ENCODE measurements at places on chromosomes 7 and 10.

DNA sequence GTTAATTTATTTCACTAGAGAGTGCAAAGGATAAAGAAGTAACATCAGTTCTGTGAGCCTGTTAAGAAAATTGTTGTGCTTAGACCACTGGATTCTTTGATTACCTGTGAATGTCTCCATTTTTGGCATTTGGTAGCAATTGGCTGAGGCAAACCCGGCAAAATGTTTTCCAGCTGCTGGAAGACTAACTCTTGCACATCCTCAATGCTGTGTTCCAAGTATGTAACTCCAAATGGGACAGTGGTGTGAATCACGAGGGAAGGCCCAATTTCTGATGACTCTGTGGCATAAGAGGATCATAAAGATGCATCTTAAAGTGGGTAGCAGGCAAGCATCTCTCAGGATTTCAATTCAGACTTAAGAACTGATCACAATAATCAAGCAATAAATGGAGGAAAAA, 268.8 kb downstream of the RNLS start:
- DNase-seq: no peak

- no peak for DNase-seq
These were observed 659.8 kb upstream of the FOXK1 start for GRCh38 chr7:4022265-4022664.

GRCh38 chr7:37993060-37993501, 72.6 kb downstream of the EPDR1 start:
- DNase-seq: no peak

DNA sequence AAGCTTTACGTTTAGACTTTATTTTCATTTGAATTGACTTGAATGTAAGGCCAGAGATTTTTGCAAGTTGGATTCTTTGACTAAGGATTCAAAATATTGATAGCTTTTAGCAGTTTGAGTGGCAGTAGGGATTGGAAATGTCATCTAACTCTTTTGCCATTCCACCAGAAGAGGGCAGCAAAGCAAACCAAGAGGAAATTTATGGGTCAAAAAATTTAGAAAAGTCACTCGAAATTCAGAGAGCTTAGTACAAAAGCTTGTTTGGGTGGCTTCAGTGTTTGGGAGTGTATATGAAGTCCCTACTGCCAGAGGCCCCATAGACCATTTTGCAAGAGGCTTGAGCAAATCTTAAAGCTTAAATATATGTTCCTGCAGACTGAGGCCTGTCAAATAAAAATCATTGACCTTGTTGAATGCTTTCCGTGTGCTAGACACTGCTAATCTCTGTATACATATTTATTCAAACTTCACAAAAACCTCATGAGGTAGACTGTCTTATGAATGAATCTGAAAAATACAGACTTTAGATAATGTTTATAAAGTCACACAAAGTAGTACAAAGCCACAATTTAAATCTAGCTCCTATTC, 44.6 kb upstream of the RSBN1L start:
- DNase-seq: no peak

GRCh38 chr7:37942934-37943610, 22.6 kb downstream of the EPDR1 start:
- no peak for DNase-seq

DNA sequence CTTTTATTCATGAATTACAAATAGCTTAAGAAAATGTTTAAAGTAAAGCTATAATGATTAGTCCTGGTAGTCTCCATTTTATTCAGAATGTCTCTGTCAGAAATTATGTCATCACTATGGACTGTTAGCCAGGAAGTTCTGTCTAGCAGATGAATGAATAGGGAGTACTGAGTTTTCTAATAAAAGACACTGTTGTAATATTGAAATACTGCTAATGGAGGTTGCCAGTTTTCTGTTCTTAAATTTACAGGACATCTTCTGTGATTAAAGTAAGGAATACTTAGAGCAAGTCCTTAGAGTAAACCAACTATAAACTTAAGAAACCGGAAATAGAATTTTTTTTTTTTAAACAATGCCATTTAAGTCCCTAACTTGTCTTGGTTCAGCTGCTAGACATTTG, 309.8 kb downstream of the ADK start:
- no peak for DNase-seq

DNA sequence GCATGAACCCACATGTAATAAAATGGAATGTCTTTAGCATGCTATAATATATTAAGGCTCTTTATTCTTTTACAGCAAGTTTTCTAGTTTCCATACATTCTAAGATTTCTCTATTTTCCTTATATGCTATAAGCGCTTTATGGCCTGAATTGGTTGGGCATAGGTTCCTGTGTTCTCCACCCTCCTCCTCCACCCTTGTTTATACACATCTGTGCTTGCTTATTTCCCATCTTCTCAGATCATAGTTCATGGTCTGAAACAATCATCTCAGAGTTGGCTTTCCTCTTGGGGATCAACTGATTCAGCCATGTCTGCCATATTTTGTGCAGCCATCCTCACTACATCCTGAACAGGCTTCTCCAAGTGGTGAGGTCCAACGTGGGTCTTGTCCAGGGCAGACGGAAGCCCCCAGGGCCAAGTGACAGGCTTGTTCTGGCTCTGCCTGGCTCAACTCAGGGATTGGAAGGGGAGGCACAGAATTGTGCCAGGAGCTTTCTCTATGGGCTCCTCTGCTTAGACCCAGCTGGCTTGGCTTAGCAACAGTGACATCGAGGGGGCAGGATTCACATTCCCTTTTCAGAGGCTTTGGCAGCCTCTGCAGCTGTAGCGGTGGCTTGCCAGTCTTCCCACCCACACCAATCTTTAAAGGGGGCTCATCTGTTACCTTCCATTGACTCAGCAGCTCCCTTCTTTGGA, 327.3 kb downstream of the PTEN start:
- no peak for DNase-seq

GRCh38 chr10:22230158-22230833, 12.5 kb upstream of the EBLN1 start:
- peak; percentile 5 for DNase-seq

GRCh38 chr7:11638011-11638774, 193.8 kb downstream of the THSD7A start:
- no peak for DNase-seq

GRCh38 chr10:77533887-77534278, 103.7 kb downstream of the KCNMA1 start:
- DNase-seq: no peak

- no peak for DNase-seq
These were observed 16.5 kb downstream of the SLK start for GRCh38 chr10:103983367-103983911.

DNA sequence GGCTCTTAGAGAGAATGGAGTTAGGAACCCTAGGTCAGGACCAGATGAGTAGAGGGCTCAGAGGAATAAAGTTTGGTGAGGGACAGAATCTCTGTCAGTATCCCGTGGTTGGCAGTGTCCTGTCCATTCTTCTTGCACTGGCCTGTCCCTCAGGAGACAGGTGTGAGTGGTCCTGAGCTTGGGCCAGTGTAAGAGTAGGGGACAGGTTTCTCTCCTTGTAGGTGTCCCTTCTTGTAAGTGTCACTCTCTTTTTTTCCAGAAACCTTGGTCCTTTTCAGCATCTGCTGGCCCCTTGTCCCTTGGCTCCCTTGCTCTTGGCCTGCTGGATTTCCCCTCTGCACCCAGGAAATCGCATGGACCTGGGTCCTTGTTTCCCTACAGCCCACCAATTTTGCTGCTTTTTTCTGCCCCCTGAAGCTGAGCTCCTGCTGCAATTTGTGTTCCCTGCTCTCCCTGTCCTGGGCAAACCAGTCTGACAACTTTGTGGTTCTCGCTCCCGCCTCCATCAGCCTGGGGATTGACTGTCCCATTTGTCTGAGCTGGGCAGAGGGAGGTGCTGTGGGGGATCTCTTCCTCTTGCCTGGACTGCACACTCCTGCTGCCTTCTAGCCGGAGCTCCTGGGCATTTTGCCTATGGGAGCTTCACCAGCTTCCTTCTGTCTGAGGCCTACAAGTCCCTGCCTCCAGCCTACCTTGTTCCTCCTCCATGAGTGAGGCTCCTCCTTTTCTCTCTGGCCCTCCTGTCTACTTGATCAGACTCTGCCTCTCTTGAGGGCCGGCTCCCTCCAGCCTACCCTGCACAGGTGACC, 6.5 kb downstream of the TSPAN14 start:
- DNase-seq: no peak

- DNase-seq: no peak
These were observed 286.6 kb downstream of the ELMO1 start for GRCh38 chr7:37162106-37162505.

GRCh38 chr10:21533467-21534279, at the start of gene MLLT10:
Gene MLLT10 (plus strand): TSS chr10:21534232. CDS start chr10:21534645, 413 bp downstream.
- DNase-seq: peak; percentile 85

DNA sequence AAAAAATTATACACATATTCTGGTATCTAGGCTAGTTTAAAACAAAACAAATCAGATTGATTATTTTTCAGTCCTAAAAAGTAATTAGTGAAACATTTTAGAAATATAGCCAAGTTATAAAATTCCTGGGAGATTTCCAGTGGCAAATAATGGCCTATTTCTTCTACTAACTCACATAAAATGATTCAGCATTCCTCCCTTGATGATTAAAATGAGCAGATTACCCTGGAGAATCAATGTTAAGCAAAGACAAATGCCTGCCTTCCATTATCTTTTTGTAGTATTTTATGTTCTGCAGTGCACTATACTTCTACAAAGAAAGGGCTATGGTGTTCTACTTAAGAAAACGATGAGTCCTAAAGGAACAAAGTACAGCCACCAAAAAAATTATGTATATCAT, 53.6 kb downstream of the PARD3 start:
- DNase-seq: no peak

GRCh38 chr10:114632869-114633715, 25.0 kb downstream of the ABLIM1 start:
- DNase-seq: no peak

GRCh38 chr10:112286837-112287818, 3.9 kb downstream of the TECTB start:
- DNase-seq: no peak

GRCh38 chr7:25846722-25847121, 305.3 kb upstream of the NFE2L3 start:
- DNase-seq: no peak

- no peak for DNase-seq
These were observed 69.6 kb upstream of the RAB11FIP2 start for GRCh38 chr10:118116362-118116714.

GRCh38 chr7:100893318-100893895, 2.3 kb downstream of the ACHE start:
- no peak for DNase-seq

- DNase-seq: no peak
These were observed 96.9 kb downstream of the KIAA1217 start for GRCh38 chr10:24305551-24306506.

GRCh38 chr7:111025006-111025405, 65.9 kb upstream of the LRRN3 start:
- peak; percentile 22 for DNase-seq

DNA sequence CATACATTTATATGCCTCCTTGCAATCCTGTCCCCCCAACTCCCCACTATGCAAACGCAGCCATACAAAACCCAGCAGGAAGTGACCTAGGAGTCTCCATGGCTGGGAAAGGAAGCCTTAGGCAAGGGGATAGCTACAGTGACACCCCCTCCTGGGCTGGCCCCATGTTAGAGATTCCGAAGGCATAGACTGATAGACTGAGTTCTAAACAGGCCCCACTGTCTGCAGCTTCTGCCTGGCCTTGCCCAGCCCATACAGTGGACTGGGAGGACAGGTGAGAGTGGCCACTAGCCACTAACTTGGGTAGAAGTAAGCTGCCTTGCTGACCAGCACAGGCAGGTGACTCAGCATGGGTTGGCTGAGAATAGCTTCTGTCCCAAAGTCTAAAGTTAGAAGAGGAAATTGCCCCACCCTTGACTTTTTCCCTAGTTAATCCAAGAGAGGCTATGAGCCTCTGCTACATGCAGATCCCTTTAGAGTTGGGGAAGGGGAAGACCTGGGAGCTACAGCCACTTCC, 106.3 kb downstream of the C10orf105 start:
- DNase-seq: no peak

- DNase-seq: no peak
These were observed 12.1 kb downstream of the KBTBD2 start for GRCh38 chr7:32879460-32879859.

DNA sequence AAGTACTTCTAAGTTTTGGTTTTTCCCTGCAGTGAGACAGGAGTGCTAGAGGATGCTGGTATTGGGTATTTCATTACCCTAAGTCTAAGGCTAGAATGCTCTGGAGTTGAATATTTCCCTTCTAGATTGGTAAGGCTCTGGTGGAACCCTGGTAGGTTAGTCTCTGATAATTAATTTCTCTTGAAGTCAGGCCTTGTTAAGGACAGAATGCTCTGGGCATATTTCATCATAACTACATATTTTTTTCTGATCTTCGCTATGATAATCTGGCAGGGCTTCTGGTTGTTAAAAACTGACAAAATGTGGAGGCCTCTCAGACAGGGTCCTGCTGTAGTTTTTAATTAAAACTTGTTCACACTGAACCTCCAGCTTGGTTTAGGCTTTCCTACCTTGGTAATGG, 83.8 kb downstream of the CDK13 start:
- no peak for DNase-seq

- no peak for DNase-seq
These were observed 65.9 kb upstream of the MEOX2 start for GRCh38 chr7:15752377-15752776.

- DNase-seq: no peak
These were observed 125.2 kb downstream of the GNAT3 start for GRCh38 chr7:80386686-80387085.

DNA sequence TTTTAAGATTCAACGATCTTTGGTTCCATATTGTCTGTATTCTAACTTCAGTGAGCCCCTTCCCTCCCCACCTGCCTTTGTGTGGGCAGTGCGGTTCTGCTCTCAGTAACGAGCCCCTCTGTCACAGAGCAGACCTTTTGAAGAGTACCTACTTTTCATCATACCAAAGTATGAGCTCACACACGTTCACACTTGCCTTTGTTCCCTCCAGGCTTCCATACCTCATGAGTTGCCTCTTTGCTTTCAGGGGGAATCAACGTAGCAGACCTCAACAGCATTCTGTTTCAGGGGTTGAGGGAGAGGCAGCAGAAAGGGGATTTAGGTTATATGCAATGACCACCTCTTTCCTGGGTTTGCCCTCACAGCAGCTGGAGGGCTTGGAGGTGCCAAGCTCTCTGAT, 211.4 kb upstream of the MDFIC start:
- DNase-seq: no peak

GRCh38 chr7:47940088-47941013, 7.9 kb downstream of the PKD1L1 start:
- DNase-seq: no peak
